ENCODE measurements at places on chromosomes 5 and 9.

- no peak for DNase-seq
Measured at GRCh38 chr5:53603009-53603687, 42.7 kb downstream of the NDUFS4 start.

GRCh38 chr9:72333197-72333596, 31.8 kb downstream of the ZFAND5 start:
- no peak for DNase-seq

GRCh38 chr5:88145221-88145610, 123.4 kb downstream of the TMEM161B start:
- no peak for DNase-seq

- DNase-seq, result no peak
Measured at GRCh38 chr9:69218166-69218565, 44.1 kb downstream of the TJP2 start.

DNA sequence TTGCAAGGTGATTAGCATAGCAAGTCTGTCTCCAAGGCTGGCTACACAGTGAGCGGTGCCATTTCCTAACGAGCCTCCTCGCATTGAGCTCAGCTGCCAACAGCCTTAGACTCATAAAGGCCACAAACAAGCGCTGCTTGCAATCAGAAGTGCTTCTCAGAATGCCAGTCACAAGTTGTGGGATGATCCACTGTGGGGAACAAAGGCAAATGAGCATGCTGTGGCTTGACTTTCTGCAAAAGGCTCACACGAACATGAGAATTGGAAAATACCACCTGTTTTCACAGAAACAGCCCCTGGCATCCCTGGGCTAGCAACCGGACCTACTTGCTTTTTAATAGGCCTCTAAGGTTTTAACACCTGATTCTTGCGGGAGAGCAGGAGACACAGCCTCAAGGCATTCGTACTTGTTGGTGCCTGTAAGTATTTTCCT, 215.5 kb downstream of the FANCC start:
- DNase-seq, result no peak

DNA sequence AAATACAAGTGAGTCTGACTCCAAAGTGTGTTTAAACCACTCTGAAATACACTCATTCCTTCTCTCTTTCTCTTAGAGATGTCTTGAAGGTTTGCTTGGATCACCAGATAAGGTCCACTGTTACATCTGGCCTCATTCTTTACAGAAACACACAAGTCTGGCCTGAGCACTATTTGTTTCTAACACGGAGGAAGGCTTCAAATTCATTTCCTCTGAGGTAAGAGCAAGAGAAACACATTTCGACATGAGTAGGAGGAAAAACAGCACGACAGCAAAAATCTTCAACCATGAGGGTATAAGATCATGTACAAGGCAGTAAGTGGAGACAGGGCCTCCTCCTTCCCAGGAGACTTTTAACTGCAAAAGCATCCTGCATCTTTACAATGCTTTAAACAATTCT, 8.0 kb downstream of the SIL1 start:
- DNase-seq, result no peak

GRCh38 chr9:86486891-86487837, 133.0 kb upstream of the TUT7 start:
- DNase-seq, result no peak

DNA sequence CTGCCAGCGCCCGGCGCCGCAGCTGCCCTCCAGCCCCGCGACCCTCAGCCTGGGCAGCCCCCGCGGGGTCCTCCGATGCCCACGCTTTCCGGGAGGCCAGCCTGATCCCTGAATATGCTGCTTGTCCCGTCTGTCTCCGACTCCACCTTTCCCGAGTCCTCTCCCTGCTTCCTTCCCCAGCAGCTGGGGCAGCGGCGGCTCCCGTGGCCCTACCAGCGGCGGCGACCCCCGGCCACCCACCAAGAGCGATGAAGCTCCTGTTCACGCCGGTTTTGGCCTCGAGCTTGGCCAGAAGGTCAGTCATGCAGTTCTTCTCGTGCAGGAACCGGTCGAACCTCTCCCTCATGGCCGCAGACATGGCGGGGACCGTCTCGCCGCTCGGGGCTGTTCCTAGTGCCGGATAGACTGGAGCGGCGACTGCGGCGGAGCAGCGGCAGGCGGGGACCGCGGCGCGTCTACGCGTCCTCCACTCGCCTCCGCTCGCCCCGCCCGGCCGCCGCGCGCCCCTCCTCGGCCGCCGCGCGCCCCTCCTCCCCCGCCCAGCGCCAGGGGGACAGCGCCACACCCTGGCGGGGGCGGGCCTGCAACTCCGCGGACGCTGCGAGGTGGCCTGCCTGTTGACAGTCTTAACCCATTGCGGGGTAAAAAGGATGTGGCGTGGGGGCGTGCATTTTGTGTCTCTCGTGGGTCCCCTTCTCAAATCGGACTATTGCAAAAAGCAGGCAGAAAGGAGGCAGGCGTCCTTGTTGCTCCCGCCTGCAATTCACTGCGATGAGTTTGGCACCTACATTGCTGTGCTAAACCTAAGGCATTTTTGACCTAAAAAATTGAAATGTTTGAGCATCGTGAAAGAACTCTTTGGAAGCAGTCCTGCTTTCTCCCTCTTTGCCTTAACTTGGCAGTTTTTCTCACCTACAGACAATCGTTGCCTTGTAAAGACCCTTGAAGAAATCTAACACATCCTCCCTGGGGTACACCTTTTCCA, at the start of gene REEP5:
Gene REEP5, minus strand, starts transcription at position 395 of the 985 bp plus-strand sequence. Its CDS starts 37 bp downstream, at position 358.
- peak; percentile 84 for DNase-seq

DNA sequence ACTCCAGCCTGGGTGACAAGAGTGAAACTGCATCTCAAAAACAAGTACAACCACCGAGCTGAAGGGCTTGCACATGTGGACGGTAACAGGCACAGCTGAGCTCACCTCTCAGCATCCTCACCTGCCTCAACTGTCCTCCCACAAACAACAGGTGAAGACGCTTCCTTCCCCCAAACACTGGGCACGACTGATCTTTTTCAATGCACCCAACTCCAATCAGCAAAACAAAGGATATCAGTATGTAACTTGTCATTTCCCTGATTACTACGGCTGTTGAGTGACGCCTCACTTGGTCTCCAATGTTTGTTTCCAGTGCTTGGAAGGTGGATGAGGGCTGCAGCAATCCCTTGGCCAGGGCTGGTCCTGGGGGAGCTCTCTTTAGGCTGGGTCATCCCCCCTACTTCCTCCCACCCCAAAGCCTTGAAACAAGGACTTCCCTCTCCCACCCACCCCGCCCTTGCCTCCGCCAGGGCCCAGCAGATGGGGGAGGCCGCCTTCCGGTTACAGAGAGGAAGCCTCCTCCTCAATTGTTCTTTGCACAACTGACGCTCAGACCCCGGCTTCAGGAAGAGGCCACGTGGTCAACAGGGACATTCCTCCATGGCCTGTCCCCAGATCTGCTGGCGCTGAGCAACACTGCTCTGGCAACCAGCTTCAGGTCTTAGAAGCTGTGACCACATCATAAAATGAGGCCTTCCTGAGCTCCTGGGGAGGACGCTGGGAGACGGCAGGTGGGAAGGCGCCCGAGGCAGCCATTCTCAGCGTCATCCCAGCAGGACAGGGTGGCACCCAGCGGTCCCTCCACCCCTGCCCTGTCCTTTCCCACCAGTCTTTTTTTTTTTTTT, 5.9 kb downstream of the FAM78A start:
- peak; percentile 51 for DNase-seq

Measured in CD4-positive, alpha-beta memory T cell (primary cell).